Endodermal cell (in vitro differentiated cells): ENCODE measurements at places on chromosomes 1 and 21.
A peak's percentile ranks its signal among the peaks of the same experiment; 100 is the strongest.

DNA sequence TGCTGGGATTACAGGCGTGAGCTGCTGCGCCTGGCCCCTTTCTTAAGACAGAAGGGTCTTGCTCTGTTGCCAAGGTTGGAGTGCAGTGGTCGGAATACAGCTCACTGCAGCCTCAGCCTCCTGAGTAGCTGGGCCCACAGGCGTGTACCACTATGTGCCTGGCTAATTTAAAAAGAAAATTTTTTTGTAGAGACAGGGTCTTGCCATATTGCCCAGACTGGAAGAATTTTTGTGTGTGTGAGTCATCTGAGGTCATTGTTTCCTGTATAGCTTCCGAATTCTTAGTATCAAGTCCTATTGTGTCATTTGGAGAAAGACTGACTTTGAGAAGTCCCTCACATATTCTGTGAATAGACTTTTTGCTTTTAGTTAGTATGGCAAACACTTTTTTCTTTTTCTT lies 4.7 kb downstream of the SZRD1 start:
- DNase-seq: no peak

DNA sequence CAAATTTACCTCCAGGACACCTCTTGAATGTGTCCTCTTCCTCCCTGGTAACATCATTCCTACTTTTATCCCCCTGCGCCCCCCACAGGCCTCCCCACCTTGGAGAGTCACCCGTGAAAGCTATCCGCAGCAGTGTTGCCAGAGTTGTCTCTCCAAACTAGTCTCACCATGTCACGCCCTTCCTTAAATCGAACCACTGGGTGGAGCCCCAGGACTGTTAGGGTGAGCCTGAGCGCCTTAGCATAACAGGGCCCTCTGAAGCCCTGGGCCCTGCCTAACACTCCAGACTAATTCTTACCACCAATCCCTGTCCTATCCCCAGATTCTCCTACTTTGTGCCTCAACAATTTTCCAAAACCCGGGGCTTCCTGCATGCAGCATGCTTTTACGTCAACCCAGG lies 35.0 kb downstream of the HSD3B2 start:
- peak; percentile 87 for DNase-seq

DNA sequence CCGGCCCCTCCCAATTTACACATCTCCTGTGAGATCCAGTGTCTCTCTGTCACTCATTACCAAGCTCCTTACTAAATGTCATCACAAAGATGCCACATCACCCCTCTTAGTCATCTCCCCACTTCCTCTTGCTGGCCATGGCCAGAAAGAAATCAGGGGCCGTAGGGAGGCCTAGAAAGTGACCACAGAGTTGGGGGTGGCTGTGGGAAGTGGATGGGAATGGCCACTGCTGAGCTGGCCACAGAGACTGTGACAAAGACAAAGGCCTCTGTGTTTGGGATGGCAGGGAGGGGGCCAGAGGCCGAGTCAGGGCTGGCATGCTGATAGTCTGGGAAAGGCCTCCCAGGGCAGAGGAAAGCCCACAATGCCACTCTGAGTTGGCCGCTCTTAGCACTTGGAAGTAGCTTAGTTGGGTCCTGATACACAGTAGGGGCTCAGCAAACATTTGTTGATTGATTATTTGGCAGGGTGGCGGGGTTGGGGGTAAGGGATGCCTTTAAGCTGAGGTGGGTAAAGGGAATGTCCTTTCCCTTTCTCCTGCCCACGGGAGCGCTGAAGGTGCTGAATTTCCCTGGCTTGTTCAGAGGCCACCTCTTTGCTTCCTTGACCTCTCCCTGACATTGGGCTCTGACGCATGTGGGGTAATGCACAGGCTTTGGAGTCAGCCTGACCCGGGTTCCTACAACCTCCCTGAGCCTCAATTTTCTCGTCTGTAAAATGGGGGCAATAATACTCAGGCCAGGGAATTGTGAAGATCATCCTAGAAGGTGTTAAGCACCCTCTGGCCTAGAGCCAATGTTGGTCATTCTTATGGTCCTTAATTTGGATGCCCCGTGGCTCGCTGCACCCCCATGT lies 13.2 kb downstream of the NAV1 start:
- no peak for DNase-seq

GRCh38 chr1:239771550-239771949 lies 320.1 kb upstream of the FMN2 start:
- DNase-seq: no peak

- peak; percentile 46 for DNase-seq
Measured at GRCh38 chr1:38569932-38570656, 289.5 kb downstream of the RRAGC start.

DNA sequence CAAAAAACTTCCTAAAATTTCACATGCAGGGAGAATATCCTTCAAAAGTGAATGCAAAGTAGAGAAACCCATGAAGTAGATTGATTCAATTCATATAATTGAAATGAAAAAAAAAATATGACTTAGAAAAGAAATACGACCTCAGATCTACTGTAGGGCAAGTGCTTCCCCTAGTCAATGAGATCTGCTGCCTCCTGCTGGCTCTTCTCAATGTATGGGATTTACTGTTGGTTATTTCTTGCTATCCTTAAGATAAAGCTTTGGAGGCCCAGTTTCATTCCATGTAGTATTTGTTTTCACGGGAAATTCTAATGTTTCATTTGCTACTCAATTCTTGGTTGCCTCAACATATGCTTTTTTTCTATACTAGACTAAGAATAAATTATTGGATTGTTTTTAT lies 46.2 kb downstream of the ZNF648 start:
- DNase-seq: no peak

DNA sequence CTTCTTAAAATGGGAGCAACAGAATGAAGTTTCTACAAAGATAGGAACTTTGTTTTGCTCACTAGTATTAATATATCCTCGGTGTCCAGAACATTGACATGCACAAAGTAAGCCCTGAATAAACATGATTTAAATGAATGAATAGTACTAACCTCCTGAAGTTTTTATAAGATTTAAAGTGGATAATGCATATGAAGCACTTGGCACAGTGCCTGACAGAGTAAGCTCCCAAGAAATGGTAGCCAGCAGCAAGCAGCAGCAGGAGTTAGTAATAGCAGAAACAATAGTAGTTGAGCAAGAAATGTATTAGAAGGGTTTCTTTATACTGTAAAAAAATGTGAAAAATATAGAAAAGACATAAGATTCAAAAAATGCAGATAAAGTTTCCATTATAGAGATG lies 258.1 kb upstream of the C1orf87 start:
- DNase-seq: no peak

DNA sequence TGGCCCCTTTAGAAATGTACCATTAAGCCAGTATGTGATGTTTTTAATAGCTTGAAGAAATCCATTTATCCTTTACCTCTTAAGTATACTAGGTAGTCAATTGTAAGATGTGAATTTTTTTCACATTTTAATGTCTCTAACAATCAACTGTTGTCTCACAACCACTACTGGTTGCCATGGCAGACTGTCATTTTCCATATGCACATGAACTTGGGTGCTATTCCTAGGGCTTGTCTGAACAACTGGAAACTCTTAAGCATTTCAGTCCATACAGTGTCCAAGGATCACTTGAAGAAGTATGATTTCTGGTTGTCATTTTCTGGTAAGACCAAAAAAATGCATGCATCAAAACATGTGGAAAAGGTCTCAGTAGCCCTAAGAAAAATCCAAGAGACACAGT lies 315.1 kb downstream of the HHIPL2 start:
- DNase-seq: no peak

- no peak for DNase-seq
Measured at GRCh38 chr1:155871390-155871789, 12.0 kb downstream of the SYT11 start.

GRCh38 chr1:153547560-153548551 lies 1.2 kb downstream of the S100A3 start:
- DNase-seq: peak; percentile 45

- DNase-seq: no peak
Measured at GRCh38 chr1:218495931-218496330, 150.8 kb downstream of the TGFB2 start.

DNA sequence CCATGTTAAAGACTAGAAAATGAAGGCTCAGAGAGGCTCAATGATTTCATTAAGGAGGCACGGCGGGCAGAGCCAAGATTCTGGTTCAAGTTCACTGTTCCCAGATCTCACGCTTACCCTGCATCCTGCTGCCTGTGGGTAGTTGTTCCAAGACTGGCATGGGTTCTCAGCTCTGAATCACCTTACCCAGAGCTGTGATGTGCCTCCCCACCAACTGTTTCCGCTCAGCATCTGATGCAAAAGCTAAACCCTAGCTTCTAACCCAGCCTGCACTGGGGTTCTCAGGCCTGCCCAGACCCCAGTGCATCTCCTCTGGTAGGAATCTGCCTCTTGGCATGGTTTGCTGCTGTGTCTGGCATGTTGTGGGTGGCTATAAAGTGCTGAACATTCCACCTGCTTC lies 11.8 kb downstream of the TNR start:
- no peak for DNase-seq

DNA sequence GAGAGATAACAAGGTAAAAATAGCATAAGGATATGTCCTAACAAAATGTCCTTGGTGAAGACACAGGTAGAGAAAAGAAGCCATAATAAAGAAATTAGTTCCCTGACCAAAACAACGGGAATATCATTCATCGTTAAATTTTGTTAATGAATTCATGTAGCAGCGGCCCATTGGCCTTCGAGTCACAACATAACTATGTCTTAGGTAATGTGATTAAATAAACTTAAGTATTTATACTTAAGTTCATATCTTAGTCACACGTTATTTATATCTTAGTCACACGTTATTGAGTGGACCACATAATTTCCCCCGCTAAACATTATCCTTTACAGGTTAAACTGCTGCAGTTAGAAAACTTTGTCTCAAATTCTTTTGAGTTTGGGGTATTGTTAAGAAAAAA lies 1.2 kb downstream of the NEXN start:
- no peak for DNase-seq

DNA sequence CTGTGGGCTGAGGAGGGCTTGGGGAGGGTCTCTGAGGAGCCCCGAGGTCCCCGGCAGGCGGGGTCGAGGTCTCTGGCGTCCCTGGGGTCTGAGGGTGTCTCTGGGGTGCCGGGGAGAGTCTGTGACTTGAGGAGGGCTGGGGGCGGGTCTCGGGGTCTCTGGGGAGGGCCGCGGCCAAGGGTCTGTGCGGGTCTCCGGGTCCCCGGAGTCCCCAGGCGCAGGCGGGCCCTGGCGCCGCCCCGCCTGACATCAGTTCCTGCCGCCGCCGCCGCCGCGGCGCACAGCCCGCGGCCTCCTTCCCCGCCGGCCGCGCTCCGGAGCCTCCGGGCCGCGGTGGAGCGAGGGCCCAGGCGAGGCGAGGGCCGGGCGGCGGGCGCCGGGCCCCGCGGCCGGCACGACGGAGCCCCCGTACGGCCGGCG lies at the start of gene PLEKHM2:
PLEKHM2 (plus strand) TSS at position 279 of the 420 bp plus-strand sequence. CDS start 239 bp downstream, outside the sequence.
- DNase-seq: peak; percentile 71

DNA sequence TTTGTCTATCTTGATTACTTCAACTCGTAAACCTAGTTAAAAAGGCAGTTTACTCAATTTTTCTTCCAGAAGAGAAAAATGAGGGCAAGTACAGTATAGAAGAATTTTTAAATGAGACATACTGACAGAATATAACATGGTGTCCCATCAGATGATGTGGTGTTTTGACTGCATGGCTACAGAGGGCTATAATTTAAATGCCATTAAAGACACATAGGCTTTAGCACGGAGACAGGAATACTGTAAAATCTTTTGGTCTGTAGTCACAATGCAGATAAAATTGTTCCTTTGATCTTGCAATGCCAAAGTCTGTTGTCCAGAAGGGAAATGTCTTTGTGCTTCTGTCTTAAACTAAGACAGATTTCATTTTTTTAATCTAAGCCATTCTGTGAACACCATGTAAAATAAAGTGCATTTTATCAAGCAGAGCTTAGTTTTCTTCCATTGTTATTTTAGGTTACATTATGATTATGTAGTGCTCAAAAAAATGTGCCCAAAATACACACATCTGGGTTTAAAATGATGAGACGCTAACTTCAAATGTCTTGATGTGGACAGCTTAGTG lies 249.6 kb downstream of the PTPRC start:
- DNase-seq: no peak

DNA sequence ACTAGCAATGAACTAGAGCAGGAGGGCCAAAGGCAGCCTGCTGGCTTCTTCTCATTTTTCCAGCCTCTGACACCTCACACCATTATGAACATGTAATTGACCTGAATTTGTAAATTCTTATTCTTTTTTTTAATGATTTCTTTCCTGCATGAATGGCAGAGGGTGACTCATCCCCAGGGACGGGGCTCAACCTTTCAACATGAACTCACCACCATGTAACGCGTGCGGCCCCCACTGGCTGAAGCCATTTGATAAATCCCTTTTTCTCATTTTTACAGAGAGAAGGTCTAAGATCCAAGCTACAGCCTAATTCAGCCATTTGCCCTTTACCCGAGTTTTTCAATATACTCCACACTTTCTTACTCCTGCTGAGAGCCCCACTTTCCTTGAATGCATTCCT lies 9.3 kb upstream of the ETS2 start:
- no peak for DNase-seq

DNA sequence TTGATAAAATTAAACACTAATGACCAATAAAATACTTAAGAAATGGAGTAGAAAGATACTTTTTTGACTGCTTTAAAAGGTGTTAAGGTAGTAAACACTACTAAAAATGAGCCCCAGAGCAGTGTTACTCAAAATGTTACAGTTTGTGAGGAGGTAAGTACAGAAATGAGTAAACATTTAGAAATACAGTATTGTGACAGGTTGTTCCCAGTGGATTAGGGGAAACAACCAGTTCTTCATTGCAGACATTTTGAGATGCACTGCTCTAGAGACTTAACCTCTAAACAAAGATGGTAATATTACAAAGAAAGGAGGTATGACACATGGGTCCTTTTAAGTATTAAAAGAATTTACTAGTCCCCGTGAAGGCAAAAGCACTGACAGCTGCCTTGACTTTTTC lies 12.7 kb downstream of the DHX9 start:
- DNase-seq: no peak

GRCh38 chr1:238457610-238458009 lies 566.9 kb upstream of the ZP4 start:
- no peak for DNase-seq

DNA sequence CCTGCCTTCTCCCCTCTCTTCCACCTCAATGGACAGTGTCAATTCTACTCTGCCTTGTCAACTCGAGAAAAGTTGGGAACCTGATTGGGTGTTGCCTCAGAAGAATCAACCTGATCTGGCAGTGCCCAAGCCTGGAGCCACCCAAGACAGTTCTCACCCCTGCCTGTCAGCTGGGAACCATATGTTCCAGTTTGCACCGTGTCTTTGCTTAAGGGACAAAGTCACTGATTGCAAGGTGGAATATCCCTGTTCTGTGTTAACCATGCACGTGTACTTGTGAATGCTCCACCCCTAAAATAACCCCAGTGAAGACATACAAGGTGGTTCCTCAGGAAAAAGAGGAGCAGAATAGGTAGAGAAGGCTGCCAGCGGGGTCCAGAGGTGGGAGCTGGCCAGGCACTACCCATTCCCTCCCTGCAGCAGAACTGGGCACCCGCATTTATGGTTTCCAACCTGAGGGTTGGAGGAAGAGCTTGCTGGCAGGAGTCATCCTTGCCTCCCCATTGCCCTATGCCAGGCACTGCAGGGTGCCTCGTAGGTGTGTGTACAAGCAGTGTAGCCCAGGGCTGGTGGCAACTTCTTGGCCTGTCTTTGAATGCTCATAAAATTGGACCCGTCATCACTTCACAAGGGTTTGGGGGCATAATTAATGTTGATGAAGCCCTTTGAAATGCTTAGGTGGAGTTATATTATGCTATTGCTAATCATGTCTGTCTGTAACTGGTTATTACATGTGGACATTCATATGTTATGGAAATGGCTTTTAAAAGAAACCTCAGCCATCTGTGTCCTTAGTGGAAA lies 11.3 kb downstream of the NIPAL3 start:
- DNase-seq: no peak
